ENCODE measurements at places on chromosomes 1 and 21.

DNA sequence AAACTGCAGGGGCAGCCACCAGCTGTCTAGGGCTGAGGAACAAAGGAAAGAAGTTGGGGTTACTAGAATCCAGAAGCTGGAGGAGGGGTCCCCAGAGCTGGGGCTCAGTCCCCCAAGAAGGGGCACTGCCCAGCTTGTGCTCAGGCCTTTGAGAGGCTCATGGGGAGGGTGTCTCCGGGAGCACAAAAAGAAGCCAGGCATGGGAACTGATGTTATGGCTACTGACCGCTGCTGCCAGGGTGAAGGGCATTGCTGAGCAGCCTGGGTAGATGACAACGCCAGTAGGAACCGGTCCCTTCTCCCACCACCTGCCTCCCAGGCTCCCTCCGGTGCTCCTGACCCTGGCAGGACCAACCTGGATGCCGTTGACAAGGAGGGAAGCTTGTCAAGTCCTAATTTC is 762.5 kb upstream of the TPTE start:
- DNase-seq: no peak

DNA sequence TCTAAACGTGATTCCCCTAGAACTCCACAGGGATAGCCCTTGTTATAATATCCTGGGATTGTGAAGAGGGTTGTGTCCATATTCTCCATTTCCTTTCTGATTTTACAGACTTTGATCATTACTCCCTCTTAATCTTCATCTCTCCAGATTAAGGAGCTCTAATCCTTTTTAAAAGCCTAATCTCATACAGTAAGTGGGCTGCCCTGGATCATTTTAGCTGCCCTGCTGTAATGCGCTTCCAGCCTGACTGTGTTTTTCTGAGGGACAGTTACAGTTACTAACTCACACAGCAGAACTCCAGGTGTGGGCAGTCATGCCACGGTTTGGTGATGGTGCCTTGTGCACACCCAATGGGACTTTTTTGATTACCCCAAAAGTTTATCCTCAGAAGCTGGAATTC is 33.5 kb downstream of the PROX1 start:
- no peak for DNase-seq

DNA sequence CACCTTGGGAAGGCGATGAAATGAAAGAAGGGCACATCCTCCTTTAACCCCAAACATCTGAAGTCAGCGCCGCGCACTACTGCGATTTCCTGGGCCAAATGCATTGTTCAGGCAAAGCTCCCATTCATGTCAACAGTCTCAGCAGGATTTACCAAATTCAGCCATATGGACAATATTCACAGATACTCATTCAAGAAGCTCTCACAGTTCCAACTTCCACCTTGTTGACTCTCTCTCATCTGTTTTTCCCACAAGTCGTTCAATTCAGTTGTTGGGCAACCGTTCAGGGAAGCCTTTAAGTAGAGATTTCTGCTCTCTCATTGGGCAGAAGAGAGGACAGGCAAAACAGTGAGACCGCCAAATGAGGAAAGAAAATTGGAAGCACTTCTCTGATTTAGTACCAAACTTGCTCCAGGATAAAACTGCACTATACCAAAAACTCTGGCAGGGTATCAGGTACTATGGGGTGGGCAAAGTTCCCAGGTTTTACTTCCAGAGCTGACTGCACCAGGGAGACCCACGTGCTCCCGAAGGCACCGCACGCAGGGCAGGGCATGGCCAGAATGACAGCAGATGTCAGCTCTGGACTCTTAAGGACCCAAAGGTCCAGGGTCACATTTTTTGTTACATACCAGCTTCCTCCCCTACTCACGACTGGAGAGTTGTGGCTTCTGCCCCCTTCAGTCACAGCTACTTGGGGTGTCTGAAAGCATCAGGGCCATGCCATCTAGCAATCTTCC is 668.8 kb downstream of the KIF26B start:
- no peak for DNase-seq

DNA sequence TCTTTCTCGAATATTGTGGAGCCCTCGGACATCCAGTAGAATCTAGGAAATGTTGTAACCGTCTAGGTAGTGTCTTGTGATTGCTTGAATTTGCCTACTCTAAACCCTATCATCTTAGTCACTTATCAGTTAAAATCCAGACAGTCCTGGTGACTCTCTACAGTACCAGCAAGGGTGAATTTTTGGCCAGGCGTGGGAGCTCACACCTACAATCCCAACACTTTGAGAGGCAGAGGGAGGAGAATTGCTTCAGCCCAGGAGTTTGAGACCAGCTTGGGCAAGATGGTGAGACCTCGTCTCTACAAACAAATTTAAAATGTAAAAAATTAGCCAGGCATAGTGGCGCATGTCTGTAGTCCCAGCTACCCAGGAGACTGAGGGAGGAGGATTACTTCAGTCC is 230.9 kb downstream of the CHRM3 start:
- DNase-seq: no peak

DNA sequence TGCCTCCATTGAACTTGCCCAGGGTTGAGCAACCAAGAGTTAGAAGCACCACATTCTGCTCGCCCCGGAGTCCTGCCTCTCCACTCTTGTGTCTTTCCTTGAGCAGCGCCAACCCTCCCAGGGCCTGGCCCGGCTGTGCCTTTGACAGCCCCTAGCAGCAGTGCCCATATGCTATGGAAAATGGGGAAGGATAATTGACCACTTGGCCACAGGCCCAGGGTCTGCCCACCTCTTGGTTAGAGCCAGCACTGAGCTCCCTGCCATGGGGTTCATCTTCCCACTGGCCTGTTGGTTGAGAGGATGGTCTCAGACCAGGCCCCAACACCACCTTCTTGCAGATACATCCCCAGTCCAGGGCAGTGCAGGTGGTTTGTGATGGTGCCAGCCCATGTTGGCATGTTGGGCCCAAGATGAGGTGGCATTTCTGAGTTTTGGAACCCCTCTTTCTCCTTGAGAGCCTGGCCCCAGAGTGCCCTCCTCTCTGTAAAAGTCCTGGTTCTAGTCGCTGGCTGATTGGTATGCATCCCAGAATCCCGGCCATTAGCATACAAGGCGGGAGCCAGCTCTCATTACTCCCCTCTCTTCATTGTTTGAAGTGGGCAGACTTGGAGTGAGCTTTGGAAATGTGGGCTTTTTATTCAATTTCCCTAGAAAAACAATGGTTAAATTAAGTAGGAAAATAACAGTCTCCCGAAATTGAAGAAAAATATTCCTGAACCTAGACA is 7.6 kb downstream of the ARHGEF10L start:
- DNase-seq: no peak

DNA sequence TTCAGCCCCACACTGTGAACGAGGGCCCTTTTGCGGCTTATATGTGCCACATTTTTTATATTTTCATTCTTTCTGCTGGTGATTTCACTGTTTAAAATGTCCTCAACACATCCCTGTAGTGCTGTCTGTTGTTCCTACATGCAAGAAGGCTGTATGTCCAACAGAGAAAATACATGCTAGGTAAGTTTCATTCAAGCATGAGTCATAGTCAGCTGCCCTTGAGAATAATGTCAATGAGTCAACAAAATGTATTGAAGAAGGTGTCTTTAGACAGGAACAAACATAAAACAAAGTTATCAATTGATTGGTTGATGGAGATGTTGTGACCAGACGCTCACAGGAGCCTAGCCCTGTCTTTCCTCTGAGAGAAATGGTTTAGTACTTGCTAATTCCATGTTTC is 553.4 kb downstream of the PLPP3 start:
- DNase-seq: no peak

DNA sequence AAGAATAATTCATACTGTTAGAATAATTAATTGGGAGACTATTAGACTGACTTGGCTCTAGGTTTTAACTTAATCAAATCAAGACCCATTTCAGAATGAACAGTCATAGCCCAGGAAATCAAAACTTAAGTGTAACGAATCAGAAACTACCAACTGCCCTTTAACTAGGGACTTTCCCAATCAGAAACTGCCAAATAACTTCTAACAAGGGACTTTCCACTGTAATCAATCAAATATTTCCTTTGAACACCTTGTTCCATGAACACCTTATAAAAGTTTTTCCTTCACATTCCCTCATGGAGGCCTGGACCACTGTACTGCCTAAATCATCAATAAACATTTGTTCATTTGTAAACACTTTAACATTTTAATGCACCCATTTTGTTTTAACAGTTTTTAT is 1054.7 kb upstream of the TMPRSS15 start:
- DNase-seq: no peak

DNA sequence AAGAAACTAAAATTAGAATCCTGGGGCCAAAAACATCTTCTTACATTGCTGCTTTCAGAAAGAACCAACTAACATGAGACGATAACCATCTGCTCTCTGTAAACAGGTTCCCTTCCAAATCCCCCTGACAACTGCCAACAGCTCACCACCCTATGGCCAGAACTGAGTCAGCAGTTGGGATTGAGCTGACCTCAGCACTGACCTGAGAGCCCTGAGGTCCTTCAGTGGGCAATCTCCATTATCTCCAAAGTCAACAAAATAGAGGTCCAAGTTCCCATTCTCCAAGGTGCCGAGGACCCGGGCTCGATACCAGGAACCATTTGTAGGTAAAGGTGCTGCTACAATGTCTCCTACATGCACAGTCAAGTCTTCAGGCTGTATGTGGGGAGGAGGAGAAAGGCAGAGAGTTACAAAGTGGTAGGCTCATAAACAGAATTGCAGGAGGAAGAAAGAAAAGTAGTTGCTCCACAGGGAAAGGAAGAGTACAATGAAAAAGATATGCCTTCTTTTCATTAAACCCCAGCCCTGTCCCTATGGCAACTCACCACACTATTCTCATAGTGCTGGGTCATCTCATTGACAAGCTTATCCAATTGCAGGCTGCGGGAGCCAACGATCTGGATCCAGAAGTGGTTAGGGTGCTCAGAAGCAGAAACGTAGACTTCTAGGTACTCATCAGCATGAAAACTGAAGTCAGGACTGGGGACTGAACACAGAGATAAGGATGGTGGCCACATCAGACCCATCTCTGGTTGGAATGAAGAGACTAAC is 12.8 kb upstream of the MRPL9 start:
- DNase-seq: no peak

- no peak for DNase-seq
Measured at GRCh38 chr1:66313429-66313828, 220.5 kb upstream of the SGIP1 start.

- DNase-seq: no peak
Measured at GRCh38 chr1:68811806-68812205, 314.9 kb upstream of the DEPDC1 start.

DNA sequence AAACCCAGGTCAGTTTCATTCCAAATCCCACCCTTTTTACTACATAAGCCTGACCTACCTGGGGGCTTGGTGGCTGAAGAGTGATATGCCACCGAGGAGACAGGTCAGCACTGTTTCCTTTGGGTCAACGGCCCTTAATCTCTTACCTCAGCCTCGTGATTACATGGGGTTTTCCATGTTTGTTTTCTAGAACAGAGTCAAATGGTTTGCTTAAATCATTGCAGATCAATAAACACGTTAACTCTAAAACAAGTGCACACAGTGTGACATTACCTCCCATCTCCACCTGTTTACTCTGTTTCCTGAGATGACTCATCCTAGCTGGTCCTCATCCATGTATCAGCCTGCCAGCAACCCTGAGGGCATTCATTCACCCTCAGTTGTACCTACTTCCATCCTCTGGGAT is 40.8 kb upstream of the TP53BP2 start:
- DNase-seq: no peak

GRCh38 chr1:10507111-10507879 is 32.5 kb downstream of the PEX14 start:
- DNase-seq: no peak

DNA sequence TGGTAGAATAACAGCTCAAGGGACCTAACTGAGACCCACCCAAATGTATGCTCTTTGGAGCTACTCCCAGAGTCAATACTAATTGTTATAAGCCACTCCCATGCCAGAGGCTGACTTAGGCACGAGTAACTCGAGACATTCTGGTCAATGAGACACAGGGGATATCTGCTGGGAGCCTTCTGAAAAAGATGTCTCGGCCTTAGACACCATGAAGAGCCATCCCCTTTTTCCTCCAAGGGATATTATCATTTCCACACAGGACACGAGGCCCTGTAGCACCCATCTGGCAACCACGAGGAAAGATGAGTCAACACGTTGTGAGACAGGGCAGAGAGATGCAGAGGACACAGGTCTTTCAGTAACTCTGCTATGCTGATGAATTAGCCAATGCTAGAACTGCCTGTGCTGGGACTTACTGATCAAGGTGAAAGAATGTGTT is 30.7 kb downstream of the ITPKB start:
- DNase-seq: peak; percentile 56

- no peak for DNase-seq
Measured at GRCh38 chr1:47907177-47907528, 90.0 kb downstream of the TRABD2B start.

DNA sequence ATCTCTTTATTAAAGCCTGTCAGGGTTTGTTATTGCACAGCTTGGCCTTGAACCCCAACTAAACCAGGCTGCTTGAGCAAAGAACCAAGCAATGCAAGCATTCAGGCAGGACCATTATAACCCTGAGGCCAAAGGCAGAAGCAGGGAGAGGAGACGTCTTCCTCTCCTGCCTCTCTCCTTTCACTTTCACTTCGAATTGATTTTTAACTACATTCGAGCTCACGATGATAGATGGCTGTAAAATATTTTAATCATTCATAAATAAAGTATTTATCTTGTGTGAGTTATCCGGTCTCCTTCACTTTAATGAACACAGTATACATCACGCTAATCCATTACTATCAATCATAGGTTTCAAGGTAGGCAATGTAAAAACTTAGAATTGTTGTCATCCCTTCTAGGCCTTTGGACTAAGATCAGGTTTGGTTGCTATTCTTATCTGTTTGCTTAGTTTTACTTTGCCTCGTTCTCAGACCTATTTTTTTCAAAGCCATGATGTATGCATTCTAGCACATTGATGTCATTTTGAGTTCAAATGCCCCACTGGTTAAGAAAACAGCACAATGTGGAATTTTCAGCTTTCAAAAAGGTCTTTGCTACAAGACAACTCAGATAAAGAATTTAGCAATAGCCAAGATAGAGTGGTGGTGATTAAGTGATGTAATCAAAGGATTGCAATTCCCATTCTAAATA is 480.2 kb upstream of the RUNX1 start:
- DNase-seq: no peak

DNA sequence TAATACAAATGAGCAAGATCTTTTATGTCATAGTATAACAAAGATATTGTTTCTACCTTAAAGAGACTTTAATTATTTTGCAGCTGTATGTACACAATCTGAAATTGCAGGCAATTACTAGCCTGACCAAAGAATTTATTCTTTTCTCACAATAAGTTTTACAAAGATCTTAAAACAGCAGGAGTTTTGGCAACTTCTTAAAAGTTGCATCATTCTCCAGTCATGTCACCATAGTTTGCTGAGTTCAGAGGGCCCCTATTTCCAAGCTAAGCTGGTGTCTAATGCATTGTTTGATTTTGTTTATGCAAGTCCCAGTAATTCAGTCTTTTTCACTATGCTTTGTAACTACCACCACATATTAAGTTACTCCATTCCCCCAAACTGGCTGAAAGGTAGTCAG is 114.8 kb downstream of the DNAH14 start:
- DNase-seq: no peak

- no peak for DNase-seq
Measured at GRCh38 chr21:35222541-35222941, 173.4 kb upstream of the RUNX1 start.

- no peak for DNase-seq
Measured at GRCh38 chr1:176638713-176639526, 175.9 kb downstream of the PAPPA2 start.

GRCh38 chr1:229298887-229299503 is 28.1 kb downstream of the RAB4A start:
- no peak for DNase-seq

Measured in BJ (cell line).